ENCODE measurements at places on chromosomes 1 and 21.

GRCh38 chr1:189658381-189658780, 819.3 kb downstream of the BRINP3 start:
- DNase-seq: no peak

GRCh38 chr1:36183309-36183856, 27.4 kb downstream of the MAP7D1 start:
- peak; percentile 67 for DNase-seq

GRCh38 chr1:36083635-36084496, at the start of gene TEKT2:
TEKT2 (plus strand) TSS chr1:36084094; CDS start chr1:36084922, 828 bp downstream.
- DNase-seq: peak; percentile 65

GRCh38 chr1:243320224-243320623, 64.4 kb downstream of the SDCCAG8 start:
- peak; percentile 38 for DNase-seq

GRCh38 chr1:167499664-167500101, 18.6 kb downstream of the CD247 start:
- DNase-seq: no peak

DNA sequence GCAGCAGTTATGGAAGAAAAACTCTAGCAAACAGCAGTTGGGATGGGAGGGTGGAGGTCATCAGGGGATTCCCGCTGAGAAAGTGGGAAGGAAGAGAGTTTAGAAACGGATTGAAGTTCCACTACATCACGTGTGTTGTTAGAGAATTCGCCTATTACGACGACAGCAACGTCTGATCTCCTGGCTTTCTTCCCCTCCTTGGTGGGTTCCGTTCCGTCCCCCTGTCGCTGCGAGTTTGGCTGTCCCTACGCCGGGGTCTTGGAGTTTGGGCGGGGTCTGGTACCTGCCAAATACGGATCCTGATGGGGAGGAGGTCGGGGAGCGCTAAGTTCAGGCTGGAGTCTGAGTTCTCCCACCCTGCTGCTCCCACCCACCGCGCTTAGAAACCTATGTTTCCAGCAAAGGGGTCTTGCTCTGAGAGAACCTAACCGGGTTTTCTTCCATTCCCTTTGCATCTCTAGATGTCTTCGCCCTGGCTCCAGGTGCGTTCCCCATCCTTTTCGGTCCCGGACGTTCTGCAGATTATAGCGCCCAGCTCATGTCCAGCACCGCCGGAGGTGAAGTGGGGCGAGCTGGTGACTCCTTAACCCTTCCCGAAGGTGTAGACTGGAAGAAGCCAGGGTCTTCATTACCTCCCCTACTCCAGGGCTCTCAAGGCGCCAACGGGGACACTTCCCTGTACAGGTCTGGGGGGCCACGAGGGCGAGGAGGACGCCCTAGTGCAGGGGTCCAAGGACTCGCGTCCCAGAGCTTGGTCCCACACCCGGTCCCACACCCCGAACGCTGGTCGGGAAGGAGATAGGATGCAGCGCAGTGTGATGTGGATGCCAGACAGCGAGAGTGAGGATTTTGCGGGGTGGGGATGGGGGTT, 641 bp upstream of the KCNK2 start:
- DNase-seq: peak; percentile 20

DNA sequence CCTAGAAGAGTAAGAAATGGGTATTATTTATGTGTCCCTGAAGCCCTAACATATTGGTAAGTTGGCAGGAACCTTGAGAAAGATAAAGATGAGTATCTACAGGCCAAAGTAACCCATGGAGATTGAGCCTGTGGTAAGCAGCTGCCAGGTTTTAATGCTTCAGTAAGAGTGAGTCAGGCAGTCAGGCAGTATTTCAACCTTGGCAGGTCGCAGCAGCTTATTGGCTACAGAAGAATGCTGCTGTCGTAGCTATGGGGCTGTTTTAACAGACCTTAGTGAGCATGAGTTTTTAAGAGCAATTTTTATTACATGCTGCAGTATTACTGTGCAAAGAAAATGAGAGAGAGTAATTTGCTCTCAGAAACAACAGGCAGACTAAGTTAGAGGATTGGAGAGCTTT, 10.3 kb upstream of the SLC30A10 start:
- peak; percentile 93 for DNase-seq

- no peak for DNase-seq
These were observed 98.6 kb downstream of the ENAH start for GRCh38 chr1:225554216-225554812.

DNA sequence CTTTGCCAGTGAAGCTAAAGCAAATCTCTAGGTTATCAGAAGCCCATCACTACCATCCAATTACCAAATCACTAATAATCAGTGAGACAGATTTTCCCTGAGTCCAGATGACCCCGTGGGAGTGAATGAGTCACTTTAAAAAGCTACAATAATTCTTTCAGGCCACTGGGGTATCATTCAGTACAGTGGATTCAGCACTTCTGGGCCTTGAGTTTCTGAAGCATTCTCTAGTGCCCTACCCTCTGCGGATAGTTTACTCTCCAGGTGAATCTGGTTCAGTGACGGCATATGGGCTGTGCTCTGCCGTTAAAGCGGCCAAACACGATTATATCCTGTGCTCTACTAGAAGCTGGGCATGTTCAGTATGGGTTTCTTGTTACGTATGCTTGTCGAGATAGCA, 26.1 kb downstream of the NR5A2 start:
- DNase-seq: no peak

GRCh38 chr1:112712701-112713128, 2.4 kb downstream of the PPM1J start:
- DNase-seq: no peak

DNA sequence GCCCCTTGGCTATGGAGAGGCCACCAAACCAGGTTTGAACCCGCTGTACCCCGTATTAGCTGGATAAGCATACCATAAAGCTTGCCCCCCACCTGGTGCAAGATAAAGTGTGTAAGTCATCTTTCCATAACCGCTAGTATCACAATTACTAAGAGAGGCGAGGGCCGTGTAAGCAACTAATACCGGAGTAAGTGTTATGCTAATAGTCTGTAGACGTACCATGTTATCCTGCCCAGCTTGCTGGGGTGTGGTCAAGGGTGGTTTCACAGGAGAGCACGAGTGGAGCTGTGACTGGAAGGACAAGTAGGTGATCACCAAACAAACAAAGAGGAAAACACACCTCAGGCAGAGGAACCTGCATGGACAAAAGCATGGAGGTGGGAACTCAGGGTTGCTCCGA, 3.6 kb upstream of the TNFRSF1B start:
- DNase-seq: no peak

GRCh38 chr1:11302366-11302765, 29.4 kb downstream of the UBIAD1 start:
- no peak for DNase-seq

DNA sequence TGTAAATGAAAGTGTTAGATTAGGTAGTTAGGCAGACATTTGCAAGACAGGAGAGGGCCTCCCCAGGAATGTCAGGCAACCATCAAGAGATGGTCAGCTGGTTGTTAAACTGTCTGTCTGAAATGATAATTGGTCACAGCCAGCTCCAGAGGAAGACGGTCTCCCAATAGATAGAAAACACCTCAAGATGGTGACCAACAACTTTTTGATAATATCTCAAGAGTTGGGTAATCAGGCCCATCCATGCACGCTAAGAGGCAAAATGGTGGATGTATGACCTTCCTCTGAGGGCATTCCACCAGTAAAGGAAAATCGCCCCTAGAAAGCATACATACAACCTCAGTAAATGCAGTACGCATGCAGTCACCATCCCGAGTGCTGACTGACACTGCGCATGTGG, 118.2 kb downstream of the MAP3K21 start:
- DNase-seq: no peak

- no peak for DNase-seq
These were observed 4.7 kb downstream of the MINDY1 start for GRCh38 chr1:151002051-151002450.

DNA sequence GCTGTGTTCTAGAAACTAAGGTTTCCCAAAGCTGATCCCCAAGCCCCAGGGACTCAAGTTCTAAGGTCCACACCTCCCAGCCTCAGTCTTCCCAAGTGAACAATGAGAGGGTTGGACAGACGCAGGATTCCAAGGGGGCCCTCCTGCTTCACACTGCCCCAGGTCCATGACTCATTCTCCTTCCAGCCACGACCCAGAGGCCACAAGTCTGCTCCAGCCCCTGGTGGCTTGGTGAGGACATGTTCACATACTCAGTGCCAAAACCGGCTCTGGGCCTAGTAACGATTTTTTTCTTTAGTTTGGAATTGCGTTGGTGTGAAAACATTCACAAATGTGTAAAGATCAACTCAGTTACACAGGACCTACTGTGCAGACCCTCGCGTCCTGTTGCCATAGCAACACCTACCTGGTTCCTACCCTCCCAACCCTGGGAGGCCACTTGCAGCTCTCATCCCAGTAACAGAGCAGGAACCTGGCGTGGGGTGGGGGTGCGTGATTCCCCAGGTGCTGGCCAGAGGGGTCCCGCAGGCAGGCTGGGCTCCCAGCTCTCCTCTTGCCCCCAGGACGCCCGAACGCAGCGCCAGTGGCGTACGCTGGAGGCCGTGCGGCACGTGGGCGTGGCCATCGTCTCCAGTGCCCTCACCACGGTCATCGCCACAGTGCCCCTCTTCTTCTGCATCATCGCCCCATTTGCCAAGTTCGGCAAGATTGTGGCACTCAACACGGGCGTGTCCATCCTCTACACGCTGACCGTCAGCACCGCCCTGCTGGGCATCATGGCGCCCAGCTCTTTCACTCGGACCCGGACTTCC, 57.0 kb downstream of the DISP3 start:
- no peak for DNase-seq

- no peak for DNase-seq
These were observed 59.9 kb downstream of the ZBTB17 start for GRCh38 chr1:15915991-15916390.

- DNase-seq: no peak
These were observed 166.3 kb downstream of the TBX15 start for GRCh38 chr1:118821801-118822200.

GRCh38 chr1:59173721-59174120, 123.2 kb upstream of the FGGY start:
- no peak for DNase-seq

DNA sequence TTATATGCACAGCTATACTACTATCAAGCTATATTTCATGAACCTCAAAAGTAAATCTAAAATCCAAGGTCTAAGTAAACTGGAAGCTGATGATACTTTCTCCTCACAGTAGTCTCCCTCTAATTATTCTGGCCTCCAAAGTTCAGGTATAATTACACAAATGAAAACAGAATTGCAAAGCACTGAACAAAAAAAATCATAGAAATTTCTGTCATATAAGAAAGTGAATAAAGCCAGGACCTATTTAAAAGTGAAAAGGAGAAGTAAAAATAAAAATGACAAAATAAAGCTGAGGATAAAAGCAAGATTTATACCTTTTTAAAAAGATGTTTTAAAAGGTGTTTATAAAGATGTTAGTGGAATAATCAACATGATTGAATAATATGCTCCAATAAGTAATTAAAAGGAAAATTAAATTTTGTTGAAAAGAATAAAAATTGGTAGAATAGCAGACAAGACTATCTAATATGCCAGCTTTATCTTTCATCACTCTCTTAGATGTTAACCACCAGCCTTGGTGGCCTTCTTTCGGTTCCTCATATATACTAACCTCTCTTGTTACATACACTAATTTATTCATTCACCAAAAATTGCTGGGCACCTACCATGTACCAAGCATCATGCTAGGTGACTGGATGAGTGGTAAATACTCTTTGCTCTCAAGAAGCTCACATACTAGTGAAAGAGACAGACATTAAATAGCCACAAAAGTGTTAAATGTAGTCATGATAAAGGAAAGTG, 25.1 kb downstream of the SHCBP1L start:
- no peak for DNase-seq

GRCh38 chr1:189939967-189940366, 537.7 kb downstream of the BRINP3 start:
- DNase-seq: no peak

DNA sequence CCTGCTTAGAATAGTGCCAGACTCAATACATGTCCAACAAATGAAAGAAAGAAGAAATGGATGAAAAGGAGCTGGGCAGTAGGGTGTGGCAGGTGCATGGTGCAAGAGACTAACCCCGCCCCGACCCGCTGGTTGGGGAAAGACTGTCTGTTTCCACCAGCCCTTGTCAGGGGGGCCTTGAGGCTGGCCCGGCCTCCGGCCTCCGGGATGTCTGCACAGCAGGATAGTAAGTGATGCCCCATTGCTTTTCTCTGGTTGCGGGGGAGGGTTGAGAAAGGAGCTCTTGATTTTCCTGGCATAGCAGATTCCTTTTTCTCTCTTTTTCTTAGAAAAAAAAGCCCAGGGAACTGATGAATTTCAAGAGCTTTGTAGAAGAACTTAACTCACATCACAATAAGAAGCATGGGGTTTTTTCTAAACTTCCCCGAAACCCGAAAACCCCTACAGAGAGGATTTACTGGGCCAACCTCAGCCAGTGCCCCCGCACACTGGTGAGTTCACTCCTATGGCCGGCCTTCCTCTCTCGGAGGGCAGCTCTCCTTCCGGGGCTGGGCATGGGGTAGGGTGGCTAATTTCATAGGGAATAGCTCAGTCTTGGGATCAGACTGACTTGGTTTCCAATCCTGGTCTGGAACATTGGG, 12.5 kb upstream of the TTC22 start:
- DNase-seq: no peak

DNA sequence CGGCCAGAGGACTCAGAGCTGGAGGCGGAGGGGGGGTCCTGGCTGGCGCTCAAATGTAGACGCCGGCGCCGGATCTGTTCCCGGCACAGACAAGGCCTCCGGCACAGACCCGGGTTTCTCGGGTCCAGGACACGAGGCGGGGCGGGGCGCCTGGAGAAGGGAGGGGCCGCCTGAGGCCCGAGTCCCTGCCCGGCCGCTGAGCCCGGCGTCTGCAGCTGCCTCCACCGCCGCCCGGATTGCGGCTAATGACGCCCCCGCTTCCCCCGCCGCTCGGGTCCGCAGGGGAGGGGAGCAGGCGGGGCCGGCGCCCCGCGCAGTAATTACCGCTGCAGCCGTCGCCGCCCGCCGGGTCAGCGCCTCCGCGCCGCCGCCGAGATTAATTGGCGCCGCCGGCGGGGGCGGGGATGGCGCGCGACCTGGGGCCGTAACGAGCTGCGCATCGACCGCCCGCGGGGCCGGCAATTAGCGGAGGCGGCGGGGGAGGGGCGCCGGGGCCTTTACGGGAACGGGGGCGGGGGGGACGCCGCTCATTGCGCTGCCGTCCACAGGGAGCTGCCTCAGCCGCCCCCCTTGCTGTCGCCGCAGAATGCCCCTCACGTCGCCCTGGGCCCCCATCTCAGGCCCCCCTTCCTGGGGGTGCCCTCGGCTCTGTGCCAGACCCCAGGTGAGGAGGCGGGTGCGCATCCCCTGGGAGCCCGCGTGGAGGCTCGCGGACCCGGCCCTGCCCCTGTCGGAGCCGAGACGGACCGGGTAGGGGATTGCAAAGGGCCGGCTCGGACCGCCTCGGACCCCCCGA, 17.3 kb downstream of the NOC2L start:
- peak; percentile 88 for DNase-seq

DNA sequence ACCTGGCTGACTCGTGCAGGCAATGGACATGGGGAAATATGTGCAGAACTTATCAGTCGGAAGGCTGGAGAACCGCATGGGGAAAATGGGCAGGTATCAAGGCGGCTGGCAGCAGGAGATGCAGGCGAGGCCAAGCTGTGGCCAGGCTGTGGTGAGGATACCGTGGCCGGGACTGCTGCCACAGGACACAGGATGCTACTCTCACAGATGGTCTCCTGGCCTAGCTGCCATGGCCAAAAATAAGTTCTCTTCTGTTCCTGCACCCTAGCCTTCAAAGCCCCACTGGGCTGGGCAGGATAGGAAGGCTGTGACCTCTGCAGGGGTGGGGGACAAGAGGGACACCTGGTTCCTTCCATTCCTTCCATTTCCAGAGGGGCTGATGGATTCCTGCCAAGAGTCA, 26.4 kb downstream of the TEX35 start:
- DNase-seq: no peak

GRCh38 chr21:42646076-42646825, 7.2 kb upstream of the PDE9A start:
- DNase-seq: no peak

GRCh38 chr1:42214447-42214871, 49.9 kb upstream of the GUCA2A start:
- DNase-seq: no peak
